ENCODE measurements at places on chromosomes 1 and 21.

DNA sequence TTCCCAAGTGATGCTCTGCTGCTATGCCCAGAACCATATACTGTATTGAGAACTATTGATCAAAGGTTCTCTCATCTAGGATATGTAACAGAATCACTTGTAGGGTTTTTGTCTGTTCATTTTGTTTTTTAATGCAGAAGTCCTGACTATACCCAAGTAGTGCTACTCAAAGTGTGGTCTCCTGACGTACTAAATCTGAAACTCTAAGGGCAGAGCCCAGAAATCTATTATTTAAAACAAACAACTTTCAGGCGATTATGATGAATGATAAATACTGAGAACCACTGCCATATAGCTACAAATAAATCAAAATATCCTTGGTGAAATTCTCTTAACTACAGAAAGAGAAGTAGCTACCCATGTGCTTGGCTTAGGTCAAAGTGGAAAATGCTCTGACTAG lies 10.1 kb downstream of the ZZZ3 start:
- DNase-seq = no peak

DNA sequence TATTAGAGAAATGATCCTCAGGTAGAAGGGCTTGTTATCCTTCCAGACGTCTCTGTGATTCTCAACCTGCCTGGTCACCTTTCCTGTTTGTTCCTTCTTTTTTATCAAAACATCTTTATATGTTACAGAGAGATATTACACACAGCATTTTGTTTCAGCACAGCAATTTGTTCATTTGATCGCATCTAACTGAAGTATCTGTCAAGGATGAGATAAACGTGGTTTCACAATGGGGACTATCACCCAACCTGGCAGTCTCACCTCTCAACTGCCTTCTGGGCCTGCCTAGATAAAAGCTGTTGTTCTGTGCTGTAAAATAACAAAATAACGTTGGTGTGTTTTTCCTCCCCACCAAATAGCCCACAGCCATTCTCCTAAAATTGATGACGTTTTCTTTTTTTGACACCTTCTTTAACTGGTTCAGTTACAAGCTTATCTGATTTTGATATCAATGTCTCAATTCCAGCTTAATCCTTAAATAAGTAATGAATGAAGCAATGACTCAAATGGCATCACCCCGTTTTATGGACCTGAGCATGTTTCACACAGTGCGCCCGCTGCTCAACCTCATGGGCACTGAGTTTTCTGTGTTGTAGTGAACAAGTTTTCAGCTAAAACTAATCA lies 367.9 kb upstream of the RUNX1 start:
- DNase-seq = no peak

DNA sequence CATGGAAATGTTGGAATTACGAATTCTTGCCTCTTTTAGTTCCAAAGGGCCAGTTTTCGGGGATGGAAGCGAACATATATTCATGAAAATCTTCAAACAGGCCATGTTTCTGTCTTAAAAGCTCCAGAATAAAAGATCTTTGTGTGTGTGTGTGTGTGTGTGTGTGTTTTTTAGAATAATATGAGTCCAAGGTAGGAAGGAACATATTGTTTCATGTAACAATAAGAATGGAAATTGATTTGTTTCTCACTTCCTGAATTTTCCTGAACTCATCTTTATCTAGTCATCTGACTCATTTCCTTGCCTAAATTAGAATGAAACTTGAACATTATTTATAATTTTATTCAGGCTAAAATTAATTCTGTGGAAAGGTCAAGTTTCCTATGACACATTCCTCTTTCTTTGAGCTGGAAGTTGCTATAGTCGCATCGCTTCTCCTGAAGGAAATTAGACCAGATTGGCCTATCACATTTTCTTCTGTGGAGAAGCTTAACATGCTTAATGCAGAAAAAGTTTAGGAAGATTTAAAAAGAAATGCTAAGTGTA lies 805.1 kb upstream of the ADAMTS5 start:
- no peak for DNase-seq

GRCh38 chr1:170730014-170730413 lies 66.1 kb downstream of the PRRX1 start:
- DNase-seq = no peak

- DNase-seq = peak; percentile 24
These were observed 42.3 kb downstream of the NVL start for GRCh38 chr1:224287714-224288113.

DNA sequence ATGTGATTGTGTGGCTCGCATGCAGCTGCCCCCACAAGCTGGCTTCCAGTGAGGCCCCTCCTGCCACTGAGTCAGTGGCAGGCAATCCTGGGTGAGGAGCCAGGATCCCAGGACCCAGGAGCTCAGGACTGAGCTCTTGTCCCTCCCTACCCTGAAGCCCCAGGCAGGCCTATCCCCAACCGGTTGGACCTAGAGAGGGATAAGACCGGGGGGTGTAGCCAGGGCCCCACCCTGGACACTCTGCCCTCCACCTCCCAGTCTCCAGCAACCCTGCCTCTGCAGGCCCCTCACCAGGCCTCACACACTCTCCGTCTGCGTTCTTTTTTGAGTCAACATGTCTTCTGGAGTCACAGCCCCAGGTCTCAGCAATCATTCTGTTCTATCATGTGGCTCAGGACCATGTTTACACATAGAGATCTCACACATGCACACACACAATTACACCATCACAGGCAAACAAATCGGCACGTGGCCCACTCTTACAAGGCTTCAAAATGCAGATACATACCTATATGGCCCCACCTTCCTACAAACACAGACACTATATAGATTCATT lies 2.6 kb downstream of the VSIG8 start:
- DNase-seq = no peak

- no peak for DNase-seq
These were observed 839 bp upstream of the ACBD3 start for GRCh38 chr1:226187380-226187779.

GRCh38 chr1:156266051-156266450 lies 16.6 kb downstream of the SMG5 start:
- DNase-seq = no peak

GRCh38 chr1:43042127-43042526 lies 83.5 kb upstream of the SLC2A1 start:
- no peak for DNase-seq
